ENCODE measurements at places on chromosomes 3 and 15. TPM values are rescaled to one million over a fixed set of nuclear protein-coding genes. Genes with fewer than 3 reads are reported as not detected.
A peak's percentile ranks its signal among the peaks of the same experiment; 100 is the strongest.

DNA sequence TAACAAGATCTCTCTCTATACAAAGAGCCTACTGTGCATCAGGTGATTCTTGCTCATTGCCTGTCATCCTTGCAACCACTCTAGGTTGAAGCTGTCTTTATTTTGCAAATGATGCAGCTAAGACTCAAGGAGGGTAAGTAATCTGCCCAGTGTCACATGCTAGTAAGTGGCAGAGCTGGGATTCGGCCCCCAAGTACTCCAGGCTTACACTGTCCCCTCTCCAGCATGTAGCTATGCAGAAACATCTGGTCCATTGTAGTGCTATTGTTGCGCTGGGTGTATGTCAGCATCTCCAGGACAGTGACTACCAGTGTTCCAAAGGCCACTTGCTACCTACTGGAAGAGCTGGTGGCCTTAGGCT is 248.9 kb downstream of the SLCO3A1 start:
- DNase-seq, result no peak

DNA sequence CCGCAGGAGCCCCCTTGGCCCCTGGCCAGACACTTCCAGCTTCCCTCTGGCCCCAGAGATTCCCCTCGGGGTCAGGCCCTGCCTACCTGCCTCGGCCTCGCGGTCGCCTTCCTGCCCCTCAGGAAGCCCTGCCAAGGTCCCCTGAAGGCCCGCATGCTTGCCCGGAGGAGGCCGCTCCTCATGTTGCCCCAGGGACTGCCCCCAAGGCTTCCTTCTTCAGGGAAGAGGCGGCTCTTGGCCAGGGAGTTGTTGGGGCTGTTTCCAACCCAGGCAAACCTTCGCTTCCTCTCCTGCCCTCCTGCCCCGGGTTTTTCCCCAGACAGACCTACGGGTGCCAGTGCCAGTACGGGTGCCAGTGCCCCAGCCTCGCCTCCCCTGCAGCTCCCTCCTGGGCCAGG is 13.5 kb upstream of the MUC4 start:
- DNase-seq, result no peak

The PAQR9 gene
- not detected for total RNA-seq

The DUOX1 gene
- not detected for total RNA-seq

GRCh38 chr15:97401970-97402369 is 558.5 kb upstream of the ARRDC4 start:
- DNase-seq, result no peak

DNA sequence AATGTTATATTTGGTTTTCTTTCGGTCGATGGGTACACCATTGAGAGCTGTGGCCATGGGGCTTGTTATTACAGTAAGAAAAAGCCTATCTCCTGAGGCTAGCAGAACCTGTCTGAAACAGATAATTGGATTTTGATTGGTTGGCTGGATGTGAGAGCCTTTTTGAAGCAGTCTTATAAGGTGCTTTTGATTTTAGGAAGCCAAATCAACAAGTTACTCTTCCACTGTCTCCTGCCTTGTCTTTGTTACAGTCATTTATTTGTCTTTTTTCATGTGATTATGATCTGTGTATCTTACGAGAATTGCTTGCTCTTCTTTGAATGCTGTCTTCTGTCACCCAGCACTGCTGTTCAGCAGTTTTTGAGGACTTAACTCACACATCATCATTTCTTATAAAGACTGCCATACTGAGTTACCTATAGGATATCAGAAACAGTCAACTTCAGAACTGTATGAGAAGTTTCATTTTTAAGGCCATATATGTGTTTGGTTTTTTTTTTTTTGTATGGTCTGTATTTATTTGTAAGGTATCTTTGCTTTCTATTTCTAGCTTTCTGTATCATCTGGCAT is 51.1 kb downstream of the MEF2A start:
- DNase-seq, result no peak

GRCh38 chr3:179026636-179027035 is 45.0 kb downstream of the ZMAT3 start:
- DNase-seq, result no peak

The DLL4 gene
- total RNA-seq, result 257 TPM

GRCh38 chr3:116037954-116038911 is 407.1 kb downstream of the LSAMP start:
- no peak for DNase-seq

DNA sequence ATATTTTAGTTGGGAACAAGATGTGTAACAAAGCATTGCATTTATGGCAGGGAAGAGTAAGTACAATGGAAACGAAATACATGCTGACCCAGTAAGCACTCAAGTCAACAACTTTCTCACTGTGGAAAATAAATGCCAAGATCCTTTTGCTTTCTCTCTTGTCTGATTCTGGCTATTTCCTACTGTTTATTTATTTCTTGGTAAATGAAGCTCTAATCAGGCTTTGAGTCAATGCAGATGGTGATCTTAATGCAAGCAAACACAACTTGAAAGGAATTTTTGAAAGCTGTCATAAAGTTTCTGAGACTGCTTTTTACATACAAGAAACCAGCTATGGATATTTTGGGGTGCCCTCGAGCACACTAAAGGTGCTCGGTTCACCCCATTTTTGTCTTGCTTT is 624.8 kb downstream of the MAGI1 start:
- no peak for DNase-seq

DNA sequence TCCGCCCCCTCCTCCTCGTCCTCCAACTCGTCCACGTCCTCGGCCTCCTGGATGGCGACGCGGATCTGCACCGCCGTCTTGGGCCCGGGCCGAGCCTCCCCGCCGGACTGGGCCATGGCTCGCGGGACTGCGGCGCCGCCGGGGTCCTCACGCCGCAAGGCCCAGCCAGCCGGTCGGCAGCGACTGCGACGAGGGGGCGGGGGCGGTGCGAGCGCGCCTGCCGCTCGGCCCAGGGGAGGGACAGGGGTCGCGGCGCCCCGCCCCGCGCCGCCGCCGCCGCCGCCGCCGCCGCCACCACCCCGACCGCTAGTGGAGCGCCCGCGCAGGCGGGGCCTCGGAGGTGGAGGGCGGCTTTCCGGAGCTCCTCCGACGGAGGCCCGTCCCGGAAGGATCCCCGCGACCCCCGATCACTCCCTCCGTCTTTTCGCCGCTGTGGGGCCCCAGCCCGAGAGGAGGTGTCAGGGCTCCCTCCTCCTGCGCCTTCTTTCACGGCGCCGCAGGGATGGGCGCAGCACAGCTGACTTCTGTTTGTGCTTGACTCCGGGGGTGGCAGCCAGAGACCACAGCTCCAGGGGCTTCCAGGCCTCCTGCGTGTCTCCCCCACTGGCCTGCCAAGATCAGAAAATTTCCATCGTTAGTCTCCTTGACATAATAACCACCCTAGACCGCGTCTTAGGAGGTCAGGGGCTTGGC is at the start of gene LARP6:
Gene LARP6 (minus strand): TSS at position 185 of the 693 bp plus-strand sequence. CDS start 69 bp downstream, at position 116.
- DNase-seq, result peak; percentile 64

- no peak for DNase-seq
Observed at GRCh38 chr3:159857840-159858239, 130.8 kb upstream of the IL12A start.

DNA sequence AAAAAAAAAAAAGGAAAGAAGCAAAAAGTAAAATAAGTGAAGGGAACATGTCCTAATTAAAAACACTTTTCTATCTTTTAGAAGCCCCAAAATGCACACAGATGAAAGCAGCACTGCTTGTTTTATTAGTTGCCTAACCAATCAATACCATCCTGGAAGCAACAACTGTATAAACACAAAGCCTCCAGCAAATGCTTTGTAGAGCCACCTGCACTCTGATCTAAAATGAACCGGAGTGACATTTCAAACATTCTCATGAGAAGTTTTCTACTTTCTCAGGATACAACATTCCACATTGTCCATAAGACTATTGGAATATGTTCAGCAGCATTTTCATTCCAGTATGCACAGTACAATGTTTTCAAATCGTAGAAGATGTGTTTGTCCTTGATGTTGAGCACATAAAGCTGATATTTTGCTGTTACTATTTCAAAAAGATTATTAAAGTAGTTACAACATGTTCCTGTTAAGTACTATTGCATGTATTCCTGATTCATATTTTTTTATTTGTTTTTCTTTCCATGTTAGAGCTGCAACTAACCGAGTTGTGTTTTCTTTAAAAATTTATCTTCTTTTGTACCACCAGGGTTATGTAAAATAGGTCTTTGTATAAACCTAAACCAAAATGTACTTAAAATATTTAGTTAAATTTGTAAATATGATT is 50.3 kb upstream of the PLSCR5 start:
- no peak for DNase-seq

DNA sequence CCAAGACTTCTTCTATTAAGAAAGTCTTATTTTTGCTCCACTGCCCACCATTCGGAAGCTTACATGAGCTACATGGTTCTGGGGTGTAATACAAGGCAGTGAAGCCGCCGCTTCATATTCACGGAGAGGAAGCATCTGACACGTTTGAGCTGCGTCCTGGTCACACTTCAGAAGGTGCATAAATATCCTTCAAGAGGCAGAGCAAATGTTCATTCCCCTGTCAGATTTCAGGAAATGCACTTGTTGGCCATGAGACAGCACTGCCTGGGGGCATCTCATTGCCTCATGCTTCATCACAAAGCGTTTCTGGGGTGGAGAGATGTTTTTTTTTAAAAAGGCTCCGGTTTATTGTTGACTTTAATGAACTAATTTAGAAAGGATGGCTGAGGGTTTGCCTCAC is 119.9 kb downstream of the CADPS start:
- no peak for DNase-seq

The TIGIT gene
- total RNA-seq, result not detected

The MRAS gene
- 5.9 TPM for total RNA-seq

The HIGD2B gene
- total RNA-seq, result not detected
